ENCODE measurements at places on chromosomes 3 and 15.

DNA sequence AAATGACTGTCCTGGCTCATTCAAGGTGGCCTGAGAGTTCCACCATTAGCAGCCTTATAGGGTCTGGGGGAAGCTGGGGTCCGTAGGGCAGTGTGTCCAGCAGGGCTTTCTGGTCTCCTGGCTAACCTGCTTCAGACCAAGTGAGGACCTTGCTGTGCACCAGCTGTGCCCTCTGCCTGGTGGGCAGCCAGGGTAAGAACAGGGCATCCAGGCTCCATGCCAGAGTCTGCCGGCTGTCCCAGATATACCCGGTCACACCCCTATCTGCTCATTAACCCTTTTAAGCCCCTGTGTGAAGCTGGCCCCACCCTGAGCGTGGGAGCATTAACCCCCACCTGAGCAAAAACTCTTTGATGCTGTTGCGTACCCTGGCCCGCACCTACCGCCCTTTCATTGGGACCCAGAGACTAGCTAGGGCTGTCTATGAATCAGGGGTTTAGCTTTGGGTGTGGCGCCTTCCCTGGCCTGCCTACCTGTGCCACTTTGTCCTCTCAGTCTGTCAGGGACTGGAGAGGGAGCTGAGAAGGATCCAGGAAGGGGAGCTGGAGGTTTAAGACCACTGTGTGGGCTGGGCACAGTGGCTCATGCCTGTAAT lies 17.6 kb downstream of the SEMA3F start:
- DNase-seq: no peak

GRCh38 chr3:103127737-103128136 lies 692.9 kb downstream of the ZPLD1 start:
- DNase-seq: no peak

GRCh38 chr3:117558681-117559080 lies 849.1 kb downstream of the TUSC7 start:
- DNase-seq: no peak

DNA sequence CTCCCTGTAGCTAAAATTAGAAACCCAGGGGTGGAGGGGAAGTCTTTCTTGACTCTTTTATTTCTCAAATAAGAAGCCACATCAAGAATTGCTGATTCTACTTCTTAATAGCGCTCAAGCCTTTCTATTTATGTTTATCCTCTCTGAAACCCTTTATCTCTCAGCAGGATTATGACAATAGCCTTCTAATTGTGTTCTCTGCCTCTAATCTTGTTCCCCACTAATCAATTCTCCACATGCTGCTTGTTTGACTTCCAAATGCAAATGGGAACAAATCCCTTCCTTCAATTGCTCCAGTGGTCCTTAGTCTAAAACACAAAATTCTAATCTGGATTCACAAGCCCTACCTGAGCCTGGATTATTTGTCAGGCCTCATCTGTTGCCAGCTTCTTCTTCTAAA lies 43.7 kb upstream of the CFAP20DC start:
- no peak for DNase-seq

DNA sequence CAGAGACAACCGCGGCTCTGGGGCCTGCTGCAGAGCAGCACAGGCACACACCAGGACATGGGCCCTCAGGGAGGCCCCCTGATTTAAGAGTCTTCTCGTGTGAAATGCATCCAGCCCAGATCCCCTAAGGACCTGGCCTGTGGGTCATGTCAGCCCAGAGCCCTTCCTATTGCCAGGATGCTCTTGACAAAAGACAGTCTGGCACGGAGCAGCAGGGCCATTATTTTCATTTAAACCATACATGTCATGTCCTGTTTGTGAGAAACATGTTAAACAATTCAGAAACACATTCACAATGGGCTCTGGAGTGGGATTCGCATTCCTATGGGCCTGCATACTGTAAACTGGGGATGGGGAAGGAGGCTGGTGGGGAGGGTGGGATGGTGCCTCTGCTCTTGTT lies 367.4 kb upstream of the WNT5A start:
- DNase-seq: no peak

GRCh38 chr15:65382146-65382491 lies 4.3 kb upstream of the IGDCC3 start:
- DNase-seq: no peak

GRCh38 chr15:58608129-58608590 lies 141.3 kb downstream of the ADAM10 start:
- no peak for DNase-seq

DNA sequence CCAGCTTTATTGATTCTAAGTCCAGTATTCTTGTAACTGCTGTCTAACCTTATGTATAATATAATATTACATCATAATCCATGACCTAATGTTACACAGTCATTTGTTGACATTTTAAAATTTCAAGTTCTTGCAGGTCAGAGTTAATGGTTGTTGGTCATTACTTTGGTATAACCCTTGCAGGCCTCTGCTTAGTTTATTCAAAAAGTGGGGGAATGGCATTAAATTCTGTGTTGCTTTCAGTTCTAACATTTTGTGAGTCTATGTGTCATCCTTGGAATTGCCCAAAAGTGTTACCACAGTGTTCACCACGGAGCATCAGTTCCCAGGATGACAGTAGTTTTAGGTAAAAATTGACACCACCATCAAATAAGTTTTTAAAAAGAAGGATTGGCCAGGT lies 174.8 kb upstream of the BCL6 start:
- no peak for DNase-seq

DNA sequence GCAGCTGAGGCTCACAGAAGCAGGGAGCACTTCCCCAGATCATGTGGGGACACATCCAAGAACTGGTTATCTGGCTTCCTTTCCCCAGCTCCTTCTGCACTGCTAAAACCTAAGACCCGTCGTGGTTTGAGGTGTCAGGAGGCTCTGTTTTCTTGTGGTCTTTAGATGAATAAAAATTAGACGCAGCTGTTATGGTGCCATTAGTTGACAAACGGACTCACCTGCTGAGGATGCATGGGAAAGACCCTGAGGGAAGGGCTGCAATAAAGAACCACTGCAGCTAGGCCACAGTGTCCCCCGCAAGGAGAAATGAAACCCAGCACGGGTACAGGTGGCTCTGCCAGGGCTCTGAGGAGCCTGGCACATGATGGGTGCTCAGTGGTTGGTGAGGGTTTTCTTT lies 99.4 kb downstream of the IQSEC1 start:
- no peak for DNase-seq

DNA sequence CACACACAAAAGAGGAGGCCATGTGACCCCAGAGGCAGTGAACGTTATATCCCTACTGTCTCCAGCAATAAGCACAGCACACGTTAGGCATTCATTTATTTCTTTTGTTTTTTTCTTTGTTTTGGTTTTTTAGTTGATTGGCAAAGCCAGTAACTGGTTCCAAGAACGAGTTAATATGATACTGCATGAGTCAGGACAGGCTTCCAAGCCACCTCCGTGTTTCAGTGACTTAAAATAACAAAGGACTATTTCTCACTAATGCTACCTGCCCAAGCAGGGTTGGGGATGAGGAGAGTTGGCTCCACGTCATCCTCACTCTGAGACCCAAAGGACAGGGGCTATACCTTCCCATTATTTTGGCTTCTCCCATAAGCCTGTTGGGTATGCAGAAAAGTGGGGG lies 130.5 kb downstream of the ST8SIA2 start:
- no peak for DNase-seq

- no peak for DNase-seq
Observed at GRCh38 chr3:14774431-14774830, 44.3 kb upstream of the FGD5 start.

DNA sequence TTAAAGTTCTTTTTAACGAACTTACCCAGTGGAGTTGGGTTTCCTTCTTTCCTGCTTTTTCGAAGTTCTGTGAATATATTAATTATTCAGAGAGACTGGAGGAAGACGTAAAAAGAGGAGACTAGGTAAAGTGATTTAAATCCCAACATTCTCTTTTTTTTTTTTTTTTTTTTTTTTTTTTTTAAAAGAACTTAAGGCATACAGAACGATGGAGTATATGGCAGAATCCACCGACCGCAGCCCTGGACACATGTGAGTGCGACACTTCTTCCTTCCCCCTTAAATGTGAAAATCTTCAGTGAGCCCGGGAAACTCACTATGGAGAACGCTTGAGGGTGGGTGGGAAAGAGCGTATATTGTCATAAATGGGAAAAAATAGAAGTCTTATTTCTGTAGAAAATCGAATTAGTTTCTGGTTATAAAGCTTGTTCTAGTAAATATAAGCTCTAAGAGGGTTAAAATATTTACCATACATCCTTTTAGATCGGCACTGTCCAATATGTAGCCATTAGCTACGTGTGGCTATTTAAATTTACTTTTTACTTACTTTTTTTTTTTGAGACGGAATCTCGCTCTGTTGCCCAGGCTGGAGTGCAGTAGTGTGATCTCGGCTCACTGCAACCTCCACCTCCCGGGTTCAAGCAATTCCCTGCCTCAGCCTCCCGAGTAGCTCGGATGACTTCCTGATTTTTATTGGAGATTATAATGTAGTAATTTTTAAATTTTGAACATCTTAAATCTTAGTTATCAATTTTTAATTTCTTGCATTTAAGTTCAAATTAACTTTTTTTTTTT lies 892 bp downstream of the NMD3 start:
- no peak for DNase-seq

- DNase-seq: no peak
Observed at GRCh38 chr15:74535388-74536084, 5.5 kb upstream of the ARID3B start.

DNA sequence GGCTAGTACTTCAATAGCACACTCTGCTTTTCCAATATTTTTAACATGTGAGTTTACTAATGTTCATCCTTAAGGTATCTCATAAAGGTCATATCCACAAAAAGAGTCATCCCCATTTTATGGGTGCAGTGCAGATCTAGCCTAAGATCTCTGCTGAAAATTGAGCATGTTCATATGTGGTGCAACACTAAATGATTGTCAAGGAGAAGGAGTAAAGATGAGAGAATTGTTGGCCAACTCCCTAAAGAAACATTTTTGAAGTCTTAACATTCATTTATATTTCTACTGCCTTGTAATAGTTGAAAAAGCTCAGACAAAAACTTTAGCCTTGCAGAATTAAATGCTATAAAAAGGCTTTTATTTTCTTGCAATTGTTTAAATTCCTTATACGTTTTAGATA lies 1159.6 kb downstream of the TBL1XR1 start:
- no peak for DNase-seq

GRCh38 chr3:35500641-35501350 lies 138.5 kb upstream of the ARPP21 start:
- DNase-seq: no peak

- no peak for DNase-seq
Observed at GRCh38 chr15:88956906-88957305, 43.7 kb upstream of the MFGE8 start.

DNA sequence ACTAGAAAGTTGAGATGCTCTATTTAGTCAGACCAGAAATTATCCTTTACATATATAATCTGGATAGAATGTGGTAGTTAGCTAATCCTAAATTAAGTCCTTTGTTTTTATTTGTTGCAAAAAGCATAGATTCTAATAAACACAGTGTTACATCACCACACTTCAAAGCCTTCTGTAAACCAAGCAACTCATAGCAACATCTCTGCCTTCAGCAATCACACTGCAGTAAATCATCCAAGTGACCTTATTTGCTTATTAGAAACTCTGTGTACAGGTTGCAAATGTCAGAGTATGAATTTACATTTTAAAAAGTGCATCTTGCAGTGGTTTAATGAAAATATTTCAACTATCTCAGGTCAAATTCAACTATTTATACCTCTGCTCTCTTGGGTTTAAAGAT lies 242.5 kb downstream of the GBE1 start:
- no peak for DNase-seq

DNA sequence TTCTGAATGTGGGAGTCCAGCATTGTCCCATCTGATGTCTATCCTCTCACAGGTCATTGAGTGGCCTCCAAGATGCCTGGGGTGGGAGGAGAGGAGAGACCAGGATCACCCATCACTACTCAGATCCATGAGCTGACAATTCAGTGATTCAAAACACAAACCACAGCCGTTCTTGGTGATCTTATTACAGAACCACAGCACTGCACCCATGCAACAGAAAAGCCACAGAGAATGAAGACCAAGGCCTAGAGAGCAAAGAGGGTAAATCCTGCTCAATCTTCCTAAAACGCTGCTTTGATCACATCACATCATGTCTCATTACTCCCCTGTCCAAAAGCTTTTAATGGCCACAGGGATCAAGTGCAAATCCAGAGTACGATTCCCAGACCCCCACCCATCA lies 23.5 kb downstream of the ANP32A start:
- no peak for DNase-seq

DNA sequence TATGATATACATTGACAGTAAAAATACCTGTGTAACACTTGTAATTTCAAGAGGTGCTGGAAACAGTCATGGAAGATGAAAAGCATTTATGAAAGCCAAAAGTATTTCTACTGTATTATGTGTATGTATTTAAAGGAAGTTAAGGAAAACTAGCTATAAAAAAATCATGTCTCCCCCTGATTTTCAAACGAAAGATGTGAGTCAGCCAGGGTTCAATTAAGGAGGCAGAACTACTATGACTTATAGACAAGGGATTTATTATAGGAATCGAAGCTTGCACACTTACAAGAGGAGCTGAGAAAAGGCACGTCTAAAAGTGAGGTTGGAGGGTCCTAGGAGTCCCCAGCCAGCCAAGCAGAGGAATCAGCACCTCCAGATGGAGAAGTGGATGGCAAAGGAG lies 119.4 kb downstream of the SUCLG2 start:
- DNase-seq: no peak

DNA sequence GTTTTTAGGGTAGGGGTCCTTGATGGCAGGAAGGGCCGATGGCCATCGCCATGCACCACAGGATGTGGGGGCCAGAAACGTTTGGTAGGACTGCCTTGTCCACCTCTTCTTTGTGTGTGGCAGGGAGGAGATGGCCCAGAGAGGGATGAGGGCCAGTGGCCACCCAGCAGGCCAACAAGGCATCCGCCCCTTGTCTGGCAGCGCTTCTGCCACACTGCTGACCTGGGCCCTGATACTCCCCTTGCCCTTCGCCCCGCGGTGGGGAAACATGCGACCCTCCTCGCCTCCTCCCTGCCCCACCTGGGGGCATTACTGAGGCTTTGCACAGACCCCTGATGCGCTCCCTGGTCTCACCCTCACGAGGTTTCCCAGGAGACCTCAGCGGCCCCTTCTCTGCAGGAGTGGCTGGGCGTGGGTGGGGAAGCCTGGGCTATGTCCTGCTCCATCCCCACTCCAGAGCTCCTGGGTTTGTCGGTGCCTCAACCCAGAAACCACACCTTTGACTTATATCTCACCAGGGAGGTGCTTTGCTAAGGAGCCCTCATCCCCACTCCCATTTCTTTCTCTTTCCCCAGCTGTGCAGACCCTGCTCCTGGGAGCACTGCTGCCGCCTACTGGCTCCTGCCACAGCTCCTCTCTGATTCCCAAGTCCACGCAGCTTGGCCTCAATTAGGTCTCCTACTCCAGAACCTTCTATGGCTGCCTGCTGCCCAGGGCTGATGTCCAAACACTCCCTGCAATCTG lies 38.7 kb downstream of the FEM1B start:
- DNase-seq: no peak

GRCh38 chr15:82963471-82964341 lies 11.2 kb upstream of the HOMER2 start:
- no peak for DNase-seq

Data from hippocampal formation (tissue), 2 donors.